Kidney tubule cell (primary cell): ENCODE measurements at places on chromosomes 2 and 18.

DNA sequence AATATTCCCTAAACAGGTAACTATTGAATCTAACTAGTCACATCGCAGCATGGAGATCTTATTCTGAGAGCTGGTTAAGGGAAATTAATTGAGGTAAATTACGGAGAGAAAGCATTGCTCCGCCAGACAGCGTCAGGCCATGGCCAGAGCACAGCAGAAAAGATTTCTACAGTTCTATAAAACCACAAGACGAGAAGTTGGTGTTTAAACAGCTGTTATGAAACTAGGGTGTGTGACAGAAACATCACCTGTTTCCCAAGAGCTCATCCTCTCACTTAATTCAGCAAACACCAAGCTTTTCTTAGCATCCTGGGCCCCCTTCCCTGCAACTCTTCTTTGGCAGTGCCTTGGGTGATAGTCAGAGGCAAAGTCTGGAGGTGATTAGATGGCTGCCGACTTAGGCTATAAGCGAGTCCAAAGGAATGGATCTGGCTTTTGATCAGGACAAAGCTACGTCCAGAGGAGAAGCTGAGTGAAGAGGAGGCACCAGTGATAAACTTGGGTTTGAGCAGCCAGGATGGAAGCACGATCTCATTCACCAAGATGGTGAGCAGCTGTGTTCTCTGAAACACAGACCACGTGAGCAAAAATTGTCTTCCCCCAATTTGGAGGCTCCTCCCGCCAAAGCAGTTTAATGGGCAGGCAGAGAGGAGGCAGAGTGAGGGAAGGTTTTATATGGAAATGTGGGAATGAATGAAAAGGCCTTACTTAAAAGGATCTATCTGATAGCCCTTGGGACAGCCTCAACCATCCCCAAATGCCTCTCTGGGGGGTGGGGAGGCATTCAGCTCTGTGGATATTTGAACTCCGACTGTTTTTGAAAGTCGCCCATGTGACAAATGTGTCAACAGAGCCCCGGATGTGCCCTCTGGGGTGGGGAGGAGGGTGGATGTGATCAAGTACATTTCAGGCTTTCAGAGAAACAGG is 57.8 kb downstream of the PKDCC start:
- DNase-seq = no peak

GRCh38 chr18:79906706-79907105 is 44.7 kb downstream of the SLC66A2 start:
- DNase-seq = no peak

DNA sequence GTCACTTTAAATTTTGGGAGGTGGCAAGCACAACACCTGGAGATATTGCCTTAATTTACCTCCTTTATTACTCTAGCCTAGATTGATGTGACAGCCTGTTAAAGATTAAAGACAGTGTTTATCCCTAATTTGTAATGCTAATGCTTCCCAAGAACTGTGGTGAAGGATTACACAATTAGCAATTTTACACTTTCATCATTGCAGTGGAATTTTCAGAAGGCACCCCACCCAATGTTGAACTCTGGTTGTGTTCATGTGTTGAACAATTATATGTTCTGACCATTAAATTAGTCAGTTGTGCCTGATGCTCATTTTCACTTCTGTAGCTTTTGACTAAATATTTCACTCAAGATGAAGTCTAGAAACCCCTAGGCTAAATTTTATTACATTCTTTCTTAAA is 317.1 kb upstream of the CWC22 start:
- DNase-seq = no peak

- DNase-seq = no peak
These were observed 71.0 kb downstream of the STPG4 start for GRCh38 chr2:47083886-47084687.

DNA sequence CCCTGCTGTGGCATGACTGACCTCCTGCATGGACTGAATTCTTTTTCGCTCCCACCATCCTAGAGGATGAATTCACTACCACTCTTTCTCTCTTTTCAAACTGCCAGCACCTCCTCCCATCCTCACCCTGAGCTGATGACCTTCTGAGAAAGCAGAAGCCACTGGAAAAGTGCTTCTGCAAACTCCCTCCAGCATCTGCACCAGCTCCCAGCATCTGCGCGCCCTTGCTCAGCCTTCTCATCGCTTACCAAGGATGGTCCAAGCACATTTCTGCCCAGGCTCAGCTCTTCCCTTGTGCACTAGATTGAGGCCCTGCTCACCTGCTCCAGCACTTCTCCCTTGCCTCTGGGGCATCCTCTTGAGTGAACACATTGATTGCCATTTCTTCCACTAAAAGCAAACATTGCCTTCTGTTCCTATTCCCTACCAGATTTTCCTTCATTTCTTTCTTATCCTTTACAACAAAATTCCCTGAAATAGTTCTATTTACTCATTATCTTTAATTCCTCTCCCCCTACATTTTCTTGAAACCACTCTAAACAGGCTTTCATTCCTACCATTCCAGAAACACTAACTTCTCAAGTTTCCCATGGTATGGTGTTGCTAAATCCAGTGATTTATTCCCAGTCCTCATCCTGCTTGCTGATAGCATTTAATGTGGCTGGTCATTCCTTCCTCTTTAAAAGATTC is 42.7 kb upstream of the IL1RL1 start:
- no peak for DNase-seq

GRCh38 chr18:45981821-45982220 is 14.7 kb upstream of the EPG5 start:
- DNase-seq = no peak

- DNase-seq = no peak
These were observed 23.0 kb upstream of the ODC1 start for GRCh38 chr2:10471046-10471571.

- DNase-seq = no peak
These were observed 1531.7 kb upstream of the NXPH2 start for GRCh38 chr2:140311905-140312304.

GRCh38 chr2:43038034-43038695 is 188.2 kb downstream of the ZFP36L2 start:
- peak; percentile 29 for DNase-seq

- no peak for DNase-seq
These were observed 29.0 kb downstream of the RAMP1 start for GRCh38 chr2:237888389-237888788.

GRCh38 chr2:219274361-219274921 is 4.7 kb upstream of the DNAJB2 start:
- peak; percentile 98 for DNase-seq

DNA sequence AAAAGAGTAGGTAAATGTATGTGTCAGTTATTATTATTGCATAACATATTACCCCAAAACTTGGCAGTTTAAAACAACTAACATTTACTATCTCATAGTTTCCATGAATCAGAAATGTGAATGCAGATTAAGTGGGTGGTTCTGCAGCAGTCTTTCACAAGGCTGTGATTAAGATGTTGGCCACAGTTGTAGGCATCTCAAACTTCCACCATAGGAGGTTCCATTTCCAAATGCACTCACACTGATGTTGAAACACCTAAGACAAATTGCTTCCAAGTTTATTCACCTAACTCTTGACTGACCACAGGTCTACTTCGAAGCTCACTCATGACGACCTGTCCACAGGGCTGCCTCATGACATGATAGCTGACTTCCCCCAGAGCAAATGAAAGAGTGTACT is 360.8 kb downstream of the GRB14 start:
- no peak for DNase-seq

- no peak for DNase-seq
These were observed 124.5 kb downstream of the SMAD7 start for GRCh38 chr18:48826271-48826670.

- DNase-seq = no peak
These were observed 60.4 kb upstream of the SIX2 start for GRCh38 chr2:45069684-45070083.

DNA sequence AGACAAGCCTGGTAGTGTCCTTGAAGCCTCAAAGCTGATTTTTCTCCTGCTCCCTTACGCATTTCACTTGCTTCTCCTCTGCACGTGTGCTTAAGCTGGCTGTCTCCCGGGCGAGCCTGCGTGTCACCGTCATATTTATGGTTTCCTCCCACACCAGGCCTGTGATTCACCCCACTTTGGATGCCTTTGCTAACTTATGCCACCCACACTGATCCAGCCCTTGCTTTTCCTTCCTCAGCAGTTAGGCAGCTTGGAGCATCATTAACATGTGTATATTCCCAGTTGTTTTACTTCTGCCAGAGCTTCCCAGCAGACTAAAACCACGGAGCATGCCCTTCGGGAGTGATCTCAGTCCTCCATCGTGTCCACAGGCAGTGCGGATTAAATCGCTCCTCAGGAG is 2.2 kb downstream of the ST3GAL5 start:
- peak; percentile 83 for DNase-seq

DNA sequence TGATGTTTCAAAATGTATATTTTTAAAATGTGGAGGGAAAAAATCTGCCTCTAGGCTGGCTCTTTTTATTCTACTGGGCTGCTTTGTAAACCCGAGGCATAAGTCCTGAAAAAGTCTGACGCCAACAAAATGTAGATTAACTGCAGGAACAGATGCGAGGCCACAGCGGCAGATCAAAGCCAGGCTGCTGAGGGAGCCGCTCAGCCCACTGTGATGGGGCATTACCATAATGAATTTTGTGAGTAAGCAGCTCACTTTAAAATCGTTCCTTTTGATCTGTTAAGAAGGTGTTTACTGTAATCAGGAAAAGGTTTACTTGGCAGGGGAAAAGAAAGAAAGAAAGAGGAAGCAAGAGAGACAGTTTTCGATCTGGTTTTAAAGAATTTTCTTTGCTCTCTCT is 269.0 kb downstream of the ICOS start:
- DNase-seq = no peak

DNA sequence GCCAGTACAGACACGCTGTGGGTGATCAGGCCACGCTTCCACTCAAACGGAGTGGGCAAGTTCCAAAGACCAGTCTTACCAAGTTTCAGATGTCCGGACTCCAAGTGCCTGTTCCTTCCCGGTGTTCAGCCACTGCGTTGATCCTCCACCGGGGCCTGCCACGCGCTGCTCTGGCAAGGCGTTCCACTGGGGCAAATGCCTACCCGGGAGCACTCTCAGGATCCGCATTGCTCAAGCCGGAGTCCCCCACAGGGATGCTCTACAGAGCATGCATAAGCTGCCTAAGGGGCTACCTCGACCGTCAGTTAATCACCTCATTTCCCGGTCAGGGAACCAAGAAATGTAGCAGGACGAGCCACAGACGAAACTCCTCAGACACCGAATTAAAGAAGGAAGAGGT is 37.0 kb upstream of the CLASP1 start:
- DNase-seq = no peak

DNA sequence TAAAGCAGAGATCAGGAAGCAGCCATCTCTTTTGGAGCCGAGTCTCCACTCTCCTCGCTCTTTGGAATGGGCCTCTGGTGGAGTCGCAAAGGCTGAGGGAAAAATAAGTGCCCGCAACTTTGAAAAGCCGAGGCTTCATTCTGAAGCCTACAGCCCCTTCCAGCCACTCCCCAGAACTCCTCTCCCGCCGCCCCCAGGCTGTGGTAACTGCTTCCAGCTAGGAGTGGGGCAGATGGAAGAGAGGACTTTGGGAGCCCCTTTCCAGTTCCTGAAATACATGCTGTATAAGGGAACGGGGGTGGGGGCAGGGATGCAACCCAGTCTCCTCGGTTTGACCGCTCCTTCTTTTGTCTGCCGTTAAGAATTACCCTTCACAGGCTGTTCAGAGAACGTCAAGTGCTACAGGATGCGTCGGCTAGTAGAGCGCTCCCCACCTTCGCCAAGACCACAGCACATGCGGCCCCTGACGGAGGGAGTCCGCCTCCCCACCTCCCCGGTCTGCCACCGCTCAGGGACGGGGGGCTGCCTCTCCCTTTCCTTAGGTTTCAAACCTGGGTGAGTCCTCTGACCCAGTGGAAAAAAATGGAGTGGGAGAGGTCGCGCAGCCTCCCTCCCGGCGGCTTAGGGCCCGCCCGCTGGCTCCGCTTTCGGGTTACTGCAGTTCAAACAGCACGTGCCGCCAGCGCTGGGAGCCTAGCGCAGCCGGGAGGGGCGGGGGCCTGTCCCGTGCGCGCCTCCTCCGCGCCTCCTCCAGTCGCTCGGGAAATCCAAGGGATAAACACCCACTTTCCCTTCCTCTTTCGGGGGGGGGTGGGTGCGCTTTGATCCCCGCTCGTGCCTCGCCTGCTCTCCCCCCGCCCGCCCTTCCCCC is 4.9 kb downstream of the CYP26B1 start:
- DNase-seq = no peak
